ENCODE measurements at places on chromosomes 12 and 14.

DNA sequence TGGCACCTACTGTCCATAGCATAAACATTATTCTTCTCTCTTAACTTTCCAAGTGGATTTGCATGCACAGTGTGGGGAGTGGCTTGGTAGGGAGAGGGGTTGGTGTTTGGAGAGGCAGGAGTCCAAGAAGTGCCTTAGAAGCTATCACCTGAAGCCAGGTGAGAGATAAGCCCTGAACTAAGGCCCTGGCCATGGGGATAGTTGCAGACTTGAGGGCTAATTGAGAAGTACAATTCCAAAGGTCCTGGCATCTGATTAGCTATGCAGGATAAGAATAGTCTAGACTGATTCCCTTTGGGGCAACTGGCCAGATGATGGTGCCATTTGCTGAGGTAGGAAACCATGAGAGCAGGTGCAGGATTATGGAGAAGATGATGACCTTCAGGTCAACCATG, 2.0 kb upstream of the PCK2 start:
- no peak for DNase-seq

GRCh38 chr12:122729583-122730214, 945 bp downstream of the HCAR1 start:
- no peak for DNase-seq

DNA sequence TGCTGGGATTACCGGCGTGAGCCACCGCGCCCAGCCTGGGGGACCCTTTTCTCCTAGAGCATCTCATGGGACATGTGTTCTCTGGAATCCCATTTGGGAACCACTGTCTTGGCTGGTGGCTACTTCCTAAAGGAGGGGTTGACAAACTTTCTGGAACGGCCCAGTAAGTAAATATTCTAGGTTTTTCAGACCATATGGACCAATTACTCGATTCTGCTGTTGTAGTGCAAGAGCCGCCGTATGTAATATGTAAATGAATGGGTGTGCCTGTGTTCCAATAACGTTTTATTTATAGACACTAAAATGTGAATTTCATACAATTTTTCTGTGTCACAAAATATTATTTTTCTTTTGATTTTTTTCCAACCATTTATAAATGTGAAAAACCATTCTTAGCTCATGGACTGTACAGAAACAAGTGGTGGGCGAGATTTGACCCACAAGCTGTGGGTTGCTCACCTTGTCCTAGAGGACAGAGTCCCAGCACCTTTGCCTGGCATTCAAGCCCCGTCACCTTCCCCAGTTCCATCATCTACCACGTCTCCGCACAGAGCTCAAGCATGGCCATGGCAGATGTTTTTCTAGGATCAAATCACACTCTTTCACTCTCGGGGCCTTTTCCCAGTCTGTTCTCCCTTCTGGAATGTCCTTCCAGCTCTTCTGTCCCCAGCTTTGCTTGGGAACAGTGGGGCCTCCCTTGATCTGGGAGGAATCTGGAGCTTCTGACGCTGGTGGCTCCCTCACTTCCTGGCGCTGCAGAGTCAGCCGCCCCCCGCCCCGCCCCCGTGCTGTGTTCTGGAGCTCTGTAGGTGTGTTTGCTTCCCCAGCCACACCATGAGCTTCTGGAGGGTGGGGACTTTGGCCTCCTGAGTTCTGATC, 17.9 kb upstream of the RCOR1 start:
- no peak for DNase-seq

GRCh38 chr12:79409562-79409961, 281.2 kb downstream of the PAWR start:
- DNase-seq = no peak

DNA sequence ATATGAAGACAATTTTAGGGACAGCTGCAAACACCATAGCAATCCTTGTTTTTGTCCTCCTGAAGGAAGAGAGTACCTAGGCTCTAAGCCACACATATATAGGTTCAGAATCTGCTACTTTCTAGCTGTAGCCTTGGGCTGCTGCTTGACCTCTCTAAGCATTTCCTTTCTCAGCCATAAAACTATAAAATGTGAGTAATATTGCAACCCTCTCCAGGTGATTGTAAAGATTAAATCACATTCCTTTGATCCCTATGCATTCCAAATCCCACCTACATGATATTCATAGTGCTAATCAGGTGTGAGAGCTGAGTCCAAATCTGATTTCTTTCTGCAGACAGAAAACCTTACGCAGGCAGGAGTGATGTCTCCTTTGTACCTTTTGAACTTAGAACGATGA, 913.5 kb downstream of the VRK1 start:
- DNase-seq = no peak

DNA sequence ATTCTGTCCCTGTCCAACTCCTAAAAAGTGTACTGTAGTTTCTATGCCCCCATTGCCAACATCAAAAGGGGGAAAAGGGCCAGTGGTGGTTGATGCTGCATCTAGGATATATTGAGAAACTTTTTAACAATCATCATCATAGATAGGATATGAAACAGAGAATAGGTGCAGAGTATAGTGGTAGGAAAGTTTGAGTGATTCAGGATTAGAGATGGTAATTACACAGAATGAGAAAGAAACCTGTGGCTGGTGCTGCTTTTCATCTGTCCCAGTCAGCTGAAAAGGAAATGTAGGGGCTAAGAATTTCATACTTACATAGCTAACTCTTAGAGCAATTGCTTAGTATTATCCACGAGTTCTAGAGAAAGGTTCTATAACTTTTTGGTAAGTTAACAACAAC, 67.6 kb downstream of the GTF2A1 start:
- DNase-seq = peak; percentile 24

GRCh38 chr12:49923880-49924556, 20.3 kb upstream of the FAIM2 start:
- DNase-seq = no peak

GRCh38 chr12:133233993-133234564, 1.6 kb downstream of the ANHX start:
- DNase-seq = no peak

GRCh38 chr14:90368946-90369721, 27.7 kb upstream of the CALM1 start:
- DNase-seq = no peak

- DNase-seq = no peak
These were observed 139.7 kb downstream of the KCNH5 start for GRCh38 chr14:62905566-62905965.

- no peak for DNase-seq
These were observed 24.1 kb downstream of the TTC8 start for GRCh38 chr14:88848571-88848970.

DNA sequence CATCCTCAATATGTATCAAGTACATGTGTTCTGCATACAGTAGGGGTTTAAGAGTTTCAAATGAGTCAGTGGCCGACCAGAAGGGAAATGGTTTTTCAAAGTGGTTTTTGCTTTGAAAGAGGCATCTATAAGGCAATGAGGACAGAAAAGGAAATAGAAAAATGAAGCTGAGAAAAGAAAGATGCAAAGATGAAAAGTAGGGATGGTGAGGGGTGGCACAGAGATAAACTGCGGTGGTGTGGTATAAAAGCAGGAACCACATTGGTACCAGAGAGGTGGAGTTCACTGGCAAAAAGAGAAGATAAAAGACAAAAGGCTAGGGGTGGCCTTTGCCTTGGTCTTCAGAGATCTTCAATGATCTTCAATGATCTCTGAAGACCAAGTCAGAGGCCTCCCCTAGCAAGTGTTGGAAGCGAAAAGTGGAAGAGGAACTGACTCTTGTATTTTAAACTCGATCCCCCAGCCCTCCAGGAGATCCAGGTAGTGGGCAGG, 144.0 kb upstream of the KRR1 start:
- no peak for DNase-seq

DNA sequence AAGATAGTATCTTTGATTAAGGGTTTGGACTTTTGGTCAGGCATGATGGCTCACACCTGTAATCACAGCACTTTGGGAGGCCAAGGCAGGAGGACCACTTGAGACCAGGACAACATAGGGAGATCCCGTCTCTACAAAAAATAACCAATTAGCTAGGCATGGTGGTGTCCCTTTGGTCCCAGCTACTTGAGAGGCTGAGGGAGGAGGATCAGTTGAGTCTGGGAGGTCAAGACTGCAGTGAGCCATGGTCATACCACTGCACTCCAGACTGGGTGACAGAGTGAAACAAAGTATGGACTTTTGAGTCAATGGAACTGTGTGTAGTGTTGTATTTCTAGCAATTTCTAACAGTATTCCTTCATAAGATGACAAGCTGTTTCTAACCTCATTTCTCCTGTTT, 38.7 kb upstream of the CCDC88C start:
- no peak for DNase-seq

DNA sequence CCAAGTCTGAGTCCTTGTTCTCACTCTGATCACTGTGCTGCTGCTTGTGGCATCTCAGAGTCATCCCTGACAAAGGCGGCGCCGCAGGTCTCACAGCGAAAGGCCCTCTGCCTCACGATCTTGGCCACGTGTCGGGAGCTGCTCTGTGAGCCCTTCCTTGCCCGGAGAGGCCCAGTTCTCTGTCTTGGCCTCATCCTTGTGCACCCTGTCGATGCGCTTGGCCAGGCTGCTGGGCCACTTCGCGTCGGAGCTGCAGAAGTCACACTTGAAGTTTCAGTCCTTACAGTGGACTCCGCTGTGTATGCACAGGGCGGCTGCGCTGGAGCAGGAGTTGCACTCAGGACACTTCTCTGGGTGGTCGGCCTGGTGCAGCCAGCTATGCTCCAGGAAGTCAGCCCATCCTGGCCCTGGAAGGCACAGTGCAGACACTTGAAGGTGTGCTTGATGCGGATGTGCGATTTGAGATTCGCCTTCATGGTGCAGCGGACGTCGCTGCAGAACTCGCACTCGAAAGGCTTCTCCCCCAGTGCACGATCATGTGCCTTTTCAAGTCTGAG, 36.4 kb upstream of the SAV1 start:
- DNase-seq = no peak

GRCh38 chr12:1922075-1922709, 3.7 kb upstream of the CACNA2D4 start:
- DNase-seq = no peak

DNA sequence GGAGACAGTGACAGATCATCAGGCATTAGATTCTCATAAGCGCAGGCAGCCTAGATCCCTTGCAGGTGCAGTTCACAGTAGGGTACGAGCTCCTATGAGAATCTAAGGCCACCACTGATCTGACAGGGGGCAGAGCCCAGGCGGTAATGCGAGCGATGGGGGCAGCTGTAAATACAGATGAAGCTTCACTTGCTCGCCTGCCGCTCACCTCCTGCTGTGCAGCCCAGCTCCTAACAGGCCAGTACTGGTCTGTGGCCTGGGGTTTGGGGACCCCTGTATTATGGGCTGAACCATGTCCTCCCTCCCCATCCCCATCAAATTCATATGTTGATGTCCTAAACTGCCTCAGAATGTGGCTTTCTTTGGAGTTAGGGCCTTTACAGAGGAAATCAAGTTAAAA, 63.2 kb downstream of the NOS1 start:
- no peak for DNase-seq

- no peak for DNase-seq
These were observed 161.1 kb upstream of the RASSF8 start for GRCh38 chr12:25797386-25797785.

DNA sequence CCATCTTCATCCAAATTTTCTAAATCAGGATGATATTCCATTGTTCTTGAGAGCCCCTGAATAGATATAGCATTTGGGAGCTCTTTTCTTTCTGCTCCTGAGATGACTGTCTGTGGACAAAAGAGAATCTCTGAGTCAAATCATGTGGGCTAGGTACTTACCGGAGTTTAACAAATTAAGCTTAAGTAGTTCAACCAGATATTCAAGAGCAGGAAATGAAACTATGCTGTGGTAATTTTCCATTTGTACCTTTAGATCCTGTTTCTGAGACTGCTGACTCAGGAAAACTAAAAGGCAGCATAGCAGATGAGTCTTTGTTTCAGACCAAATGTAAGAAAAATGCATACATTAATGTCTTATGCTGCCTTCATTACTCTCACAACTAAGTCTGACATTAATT, at the start of gene CLEC7A:
Gene CLEC7A, minus strand, starts transcription at position 158 of the 400 bp plus-strand sequence. Its CDS starts 117 bp downstream, at position 41.
- DNase-seq = no peak

- no peak for DNase-seq
These were observed 871 bp upstream of the COQ5 start for GRCh38 chr12:120529641-120530417.

- DNase-seq = no peak
These were observed 28.1 kb upstream of the IL22 start for GRCh38 chr12:68281322-68282077.

- no peak for DNase-seq
These were observed 24.2 kb upstream of the STXBP6 start for GRCh38 chr14:25074099-25074685.

DNA sequence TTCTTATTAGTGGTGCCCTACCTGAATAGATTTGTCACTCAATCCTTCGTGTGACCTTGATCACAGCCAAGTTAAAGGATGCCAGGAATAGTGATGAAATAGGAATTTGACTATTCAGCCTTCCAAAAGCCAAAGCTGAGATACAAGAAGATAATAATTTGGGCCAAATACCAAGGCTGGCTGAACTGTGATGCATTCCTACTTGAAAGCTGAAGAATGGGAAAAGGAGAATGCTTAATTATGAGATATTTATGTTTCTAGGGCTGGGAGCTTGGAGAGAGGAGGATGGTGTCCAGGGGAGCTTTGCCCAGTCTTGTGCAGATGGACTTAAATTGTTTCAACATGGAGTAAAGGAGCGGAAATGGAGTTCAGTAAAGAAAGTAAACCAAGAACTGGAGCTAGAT, 5.2 kb downstream of the RNASE7 start:
- no peak for DNase-seq

GRCh38 chr14:74160763-74161162, 76.0 kb downstream of the LIN52 start:
- no peak for DNase-seq

- DNase-seq = no peak
These were observed 109.2 kb downstream of the EFCAB11 start for GRCh38 chr14:89845346-89845745.

DNA sequence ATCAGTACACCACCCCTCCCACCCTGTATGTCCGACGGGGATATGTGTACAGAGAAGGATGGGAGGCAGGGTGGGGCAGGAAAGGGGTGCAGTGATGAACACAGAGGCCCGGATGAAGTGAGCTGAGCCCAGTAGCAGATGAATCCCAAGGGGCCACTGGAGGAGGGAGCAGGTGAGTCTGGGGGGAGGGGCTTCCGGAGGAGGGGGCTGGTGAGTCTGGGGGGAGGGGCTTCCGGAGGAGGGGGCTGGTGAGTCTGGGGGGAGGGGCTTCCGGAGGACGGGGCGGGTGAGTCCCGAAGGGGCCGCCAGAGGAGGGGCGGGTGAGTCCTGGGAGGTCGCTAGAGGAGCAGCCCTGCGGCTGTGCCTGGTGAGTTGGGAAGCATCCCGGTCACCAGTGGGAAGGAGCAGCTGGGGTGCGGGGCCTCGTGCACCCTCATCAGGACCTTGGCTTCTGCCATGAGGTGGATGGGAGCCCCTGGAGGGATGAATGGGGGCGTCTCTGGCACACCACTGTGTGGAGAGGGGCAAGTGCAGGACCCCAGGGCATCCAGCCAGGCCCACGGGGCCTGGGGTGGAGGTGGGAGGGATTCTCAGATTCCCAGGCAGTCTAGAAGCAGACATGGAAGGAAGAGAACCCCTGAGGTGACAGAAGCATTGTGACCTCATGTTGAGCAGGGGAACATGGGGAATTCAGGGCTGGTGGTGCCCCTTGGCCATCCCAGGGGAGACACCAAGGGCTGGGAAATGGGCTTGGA, 14.0 kb downstream of the BEGAIN start:
- no peak for DNase-seq
